DMS79 (cell line): ENCODE measurements at places on chromosomes 2 and 18.

DNA sequence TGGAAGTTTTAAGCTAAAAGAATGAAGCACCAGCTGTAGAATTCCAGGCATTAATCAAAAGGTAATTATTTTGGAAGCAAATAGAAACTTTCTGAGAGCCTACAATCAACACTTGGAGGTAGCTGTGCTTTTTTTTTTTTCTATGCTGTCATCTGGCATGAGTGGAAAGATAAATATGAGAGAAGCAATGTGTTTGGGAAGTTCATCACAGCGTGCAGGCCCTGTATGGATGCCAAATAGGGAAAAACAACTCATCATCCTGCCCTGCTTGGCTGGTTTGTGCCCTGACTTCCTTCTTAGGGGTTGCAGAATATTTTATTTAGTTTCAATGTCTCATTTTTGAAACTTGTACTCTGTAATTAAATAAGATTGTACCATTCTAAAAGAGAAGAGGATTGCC lies 437.4 kb downstream of the PIK3C3 start:
- DNase-seq: no peak

DNA sequence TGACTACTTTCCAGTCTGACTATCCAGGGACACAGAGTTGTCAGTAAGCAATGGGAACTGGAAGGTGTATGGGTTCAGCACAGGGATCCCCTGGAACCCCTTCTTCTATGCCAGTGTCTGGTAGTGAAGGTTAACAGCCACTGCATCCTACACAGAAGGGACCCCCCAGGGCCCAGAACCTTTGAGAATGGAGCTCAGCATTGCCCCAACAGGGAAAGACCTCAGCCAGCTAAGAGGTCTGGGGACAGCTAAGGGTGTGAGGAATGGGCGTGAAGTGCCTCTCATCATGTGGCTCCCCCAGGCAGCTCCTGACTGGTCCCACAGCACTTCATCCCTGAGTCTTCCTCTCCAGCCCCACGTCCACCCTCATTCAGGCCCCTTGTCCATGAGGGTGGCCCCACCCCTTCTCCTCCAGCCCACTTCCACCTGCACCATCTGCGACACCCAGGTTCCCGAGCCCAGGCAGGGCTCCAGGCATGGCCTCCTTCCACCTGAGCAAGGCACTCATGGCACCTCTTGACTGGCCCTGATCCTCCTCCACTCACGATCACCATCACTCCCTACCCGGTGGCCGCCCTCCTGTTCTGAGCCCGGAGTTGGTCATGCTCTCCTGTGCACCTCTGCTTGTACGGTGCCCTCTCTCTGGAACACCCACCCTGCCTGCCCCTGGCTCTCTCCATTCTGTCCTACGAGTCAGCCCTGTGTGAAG lies 77.1 kb downstream of the SFXN5 start:
- DNase-seq: no peak

- no peak for DNase-seq
Measured at GRCh38 chr2:185012643-185013042, 414.3 kb downstream of the ZNF804A start.

DNA sequence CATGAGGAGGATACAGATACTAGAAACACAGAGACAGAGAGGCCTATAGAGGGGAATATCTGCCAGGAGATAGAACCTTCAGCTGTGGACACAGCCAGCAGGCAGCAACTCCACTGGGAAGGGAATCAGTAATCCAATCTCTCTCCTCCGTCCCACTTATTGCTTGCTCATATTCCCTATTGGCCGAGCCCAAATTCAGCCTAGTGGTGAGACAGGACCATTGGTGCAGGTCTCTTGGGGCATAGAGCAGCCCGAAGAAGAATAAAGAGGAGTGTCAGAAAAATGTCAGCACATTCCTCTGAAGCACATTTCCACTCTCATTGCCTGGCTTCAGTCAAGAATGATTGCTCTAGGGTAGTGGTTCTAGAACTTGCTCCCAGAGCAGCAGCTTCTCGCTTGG lies 1091.5 kb upstream of the GYPC start:
- DNase-seq: no peak

GRCh38 chr18:8942021-8942908 lies 160.2 kb upstream of the NDUFV2 start:
- no peak for DNase-seq

DNA sequence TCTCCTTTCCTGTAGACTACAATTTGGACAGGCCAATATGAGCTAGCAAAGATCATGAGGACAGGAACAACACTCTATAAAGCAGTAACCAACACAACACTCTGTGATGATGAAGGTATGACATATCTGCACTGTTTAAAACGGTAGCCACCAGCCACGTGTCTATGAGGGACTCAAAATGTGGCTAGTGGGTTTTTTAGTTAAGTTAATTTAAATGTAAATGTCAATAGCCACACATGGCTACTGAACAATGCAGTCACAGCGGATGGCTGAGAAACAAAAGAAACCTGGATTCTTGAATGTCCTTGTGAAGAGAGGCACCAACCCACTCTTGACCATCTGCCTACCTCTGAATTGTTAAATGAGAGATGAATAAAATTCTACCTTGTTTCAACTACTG lies 33.9 kb downstream of the FANCL start:
- DNase-seq: no peak

- no peak for DNase-seq
Measured at GRCh38 chr2:28004086-28004485, 113.6 kb downstream of the BABAM2 start.
